ENCODE measurements at places on chromosomes 16 and 17.
A peak's percentile ranks its signal among the peaks of the same experiment; 100 is the strongest.

DNA sequence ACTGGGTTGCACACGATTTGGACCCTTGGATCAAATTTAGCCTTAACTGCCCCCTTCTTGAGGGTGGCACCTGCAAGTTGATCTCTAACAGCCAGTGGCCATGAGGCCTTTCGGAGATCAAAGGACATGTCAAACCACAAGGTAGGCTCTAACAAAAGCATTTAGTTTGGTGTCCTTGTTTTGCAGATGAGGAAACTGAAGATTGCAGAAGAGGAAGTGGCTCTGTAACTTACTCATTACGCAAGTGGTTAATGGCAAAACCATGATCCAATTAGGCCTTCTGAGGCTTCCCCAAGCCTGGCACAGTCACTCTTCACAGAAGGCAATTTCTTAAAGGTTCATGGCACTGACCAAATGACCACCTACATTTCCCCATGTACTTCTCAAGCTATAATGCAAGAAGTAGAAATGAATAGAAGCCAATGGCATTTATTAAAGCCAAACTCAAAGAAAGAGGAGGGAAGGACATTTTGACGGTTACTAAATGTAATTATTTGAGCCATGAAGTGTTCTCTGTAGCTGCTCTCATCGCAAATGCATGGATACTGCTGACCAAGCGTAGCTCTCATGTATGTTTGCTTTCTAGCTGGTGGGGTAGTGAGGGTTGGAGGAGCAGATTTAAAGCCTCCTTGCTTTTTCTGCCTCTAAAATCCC lies 32.8 kb upstream of the ABCC12 start:
- DNase-seq = no peak

DNA sequence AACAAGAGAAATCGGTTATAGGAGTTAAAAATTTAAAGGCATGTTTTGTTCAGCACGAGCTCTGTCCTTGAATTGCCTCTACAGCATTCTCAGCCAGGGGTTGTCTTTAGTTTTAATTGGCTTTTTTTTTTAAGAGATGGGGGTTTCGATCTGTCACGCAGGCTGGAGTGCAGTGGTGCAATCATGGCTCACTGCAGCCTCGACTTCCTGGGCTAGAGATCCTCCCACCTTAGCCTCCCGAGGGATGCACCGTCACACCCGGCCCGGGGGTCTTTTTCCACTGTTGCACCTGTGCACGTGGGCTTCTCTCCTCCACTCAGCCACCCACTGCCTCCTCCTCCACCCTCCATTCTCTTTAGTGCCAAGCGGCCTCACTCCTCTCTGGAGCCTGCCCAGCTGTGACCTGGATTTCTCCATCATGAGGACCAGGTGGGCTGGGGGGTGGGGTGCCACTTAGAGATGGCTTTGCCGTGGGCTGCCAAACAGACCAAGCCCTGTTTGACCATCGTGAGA lies 106.8 kb upstream of the SEC14L1 start:
- DNase-seq = no peak

DNA sequence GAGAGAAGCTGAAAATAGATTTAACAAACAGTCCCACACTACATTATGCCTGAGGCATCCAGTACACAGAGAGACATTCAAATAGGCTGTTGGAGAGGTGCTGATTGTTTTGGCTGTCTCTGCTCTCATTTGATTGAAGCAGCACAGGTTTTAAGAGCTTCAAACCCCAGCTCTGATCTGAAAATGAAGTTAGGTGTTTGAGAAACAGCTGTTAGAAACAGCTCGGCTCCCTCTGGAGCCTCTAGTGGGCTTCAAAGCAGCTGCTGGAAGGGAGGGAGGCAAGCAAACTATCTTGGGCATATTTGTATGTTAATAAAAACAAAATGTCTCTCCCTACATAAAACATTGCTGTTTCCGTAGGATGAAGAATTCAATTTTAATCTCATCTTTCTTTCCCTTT lies 607.3 kb upstream of the GOT2 start:
- no peak for DNase-seq

- DNase-seq = no peak
These were observed 35.6 kb downstream of the YPEL2 start for GRCh38 chr17:59366773-59367656.

- no peak for DNase-seq
These were observed 54.6 kb downstream of the STX8 start for GRCh38 chr17:9521062-9521461.

DNA sequence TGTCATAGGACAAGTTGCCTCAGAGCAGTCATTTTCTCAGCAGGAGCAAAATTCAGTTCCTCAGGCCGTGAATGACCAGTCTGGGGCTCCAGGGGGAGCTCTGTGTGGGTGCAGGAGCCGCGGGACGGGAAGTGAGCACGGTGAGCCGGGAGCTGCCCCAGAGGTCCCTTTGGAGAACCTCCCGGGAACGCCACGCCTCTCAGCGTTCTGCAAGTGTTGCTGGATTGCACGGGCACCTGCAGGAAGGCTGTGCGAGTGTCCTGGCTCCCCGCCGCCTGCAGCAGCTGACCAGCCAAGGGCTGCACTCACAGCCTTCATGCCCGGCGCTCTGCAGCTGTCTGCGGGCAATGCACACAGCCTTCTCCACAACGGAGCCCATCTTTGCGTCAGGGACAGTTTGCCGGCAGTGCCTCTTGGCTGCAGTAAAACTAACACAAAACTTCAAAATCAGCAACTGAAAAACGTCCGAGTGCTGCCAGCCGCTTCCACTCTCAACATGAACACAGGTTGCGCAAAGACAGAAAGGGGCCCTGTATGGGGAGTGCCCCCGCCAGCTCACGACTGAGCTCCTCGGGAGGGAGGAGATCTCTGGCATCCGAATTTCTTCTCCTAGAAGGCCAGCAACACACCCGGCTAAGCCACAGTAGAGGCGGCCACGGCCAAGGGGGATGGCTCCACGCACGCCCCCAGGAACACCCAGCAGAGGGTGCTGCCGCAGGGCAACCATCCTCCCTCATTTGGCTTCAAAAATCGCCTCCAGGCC lies 16.0 kb downstream of the NDUFAF8 start:
- peak; percentile 47 for DNase-seq

DNA sequence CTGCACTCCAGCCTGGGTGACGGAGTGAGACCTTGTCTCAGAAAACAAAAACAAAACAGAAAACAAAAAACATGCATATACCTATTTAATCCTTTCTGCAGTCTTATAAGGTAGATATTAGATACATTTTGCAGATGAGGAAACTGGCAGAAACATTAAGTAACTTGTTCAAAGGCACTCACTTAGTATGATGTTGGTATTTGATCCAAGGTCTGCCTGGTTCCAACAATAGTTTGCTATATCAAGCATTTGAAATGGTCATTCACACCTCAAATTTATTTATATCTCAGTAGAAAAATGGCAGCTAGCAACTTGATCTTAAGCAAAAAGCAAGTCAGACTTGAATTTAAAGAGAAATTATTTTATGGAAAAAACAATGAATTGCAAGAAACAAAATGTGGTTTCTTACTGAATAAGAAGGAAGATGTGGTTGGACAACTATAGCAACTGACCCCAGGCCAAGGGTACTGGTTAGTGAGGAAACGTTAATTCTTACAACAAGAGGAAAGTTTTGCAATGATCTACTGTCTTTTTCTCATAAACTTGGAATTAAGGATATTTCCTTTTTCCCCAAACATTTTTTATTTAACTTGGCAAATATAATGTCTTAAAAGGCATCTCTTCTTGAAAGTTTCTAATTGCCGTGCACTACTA lies 19.7 kb downstream of the DHRS7B start:
- DNase-seq = no peak

GRCh38 chr17:44900894-44901293 lies 1.6 kb upstream of the EFTUD2 start:
- DNase-seq = peak; percentile 88

GRCh38 chr17:40327244-40327729 lies 18.3 kb downstream of the RARA start:
- no peak for DNase-seq

DNA sequence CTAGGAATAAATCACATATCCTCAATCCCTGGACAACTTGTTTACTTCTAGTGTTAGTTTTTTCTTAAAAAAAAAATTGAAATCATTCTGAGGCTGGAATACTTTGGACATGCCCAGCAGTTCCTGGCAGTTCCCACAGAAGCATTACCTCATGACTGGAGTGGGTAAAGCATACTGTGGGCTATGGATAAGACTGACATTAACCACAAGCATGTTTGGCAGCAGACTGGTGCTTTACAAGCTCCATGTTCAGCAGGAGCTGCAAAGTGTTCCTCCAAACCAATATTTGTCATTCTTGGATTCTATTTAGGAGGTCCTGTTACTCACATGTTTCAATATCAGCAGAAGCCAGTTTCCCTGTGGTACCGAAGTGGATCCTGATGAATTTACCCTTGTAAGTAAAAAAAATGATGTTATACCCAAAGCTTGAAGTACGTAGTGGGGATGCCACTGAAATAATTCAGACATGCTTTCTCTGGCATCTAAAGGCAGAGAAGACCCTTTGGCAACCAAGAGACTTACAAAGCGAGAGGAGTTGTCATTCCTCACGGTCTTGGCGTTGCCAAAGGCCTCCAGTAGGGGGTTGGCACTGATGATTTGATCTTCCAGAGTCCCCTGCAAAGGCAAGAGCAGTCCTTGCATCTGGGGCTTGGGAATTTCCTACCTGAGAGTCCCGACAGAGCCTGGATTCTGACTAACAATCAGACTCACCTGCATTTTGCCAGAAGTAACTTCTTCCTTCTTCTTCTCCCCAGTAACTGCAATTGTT lies 4.9 kb downstream of the MYH1 start:
- DNase-seq = peak; percentile 6

DNA sequence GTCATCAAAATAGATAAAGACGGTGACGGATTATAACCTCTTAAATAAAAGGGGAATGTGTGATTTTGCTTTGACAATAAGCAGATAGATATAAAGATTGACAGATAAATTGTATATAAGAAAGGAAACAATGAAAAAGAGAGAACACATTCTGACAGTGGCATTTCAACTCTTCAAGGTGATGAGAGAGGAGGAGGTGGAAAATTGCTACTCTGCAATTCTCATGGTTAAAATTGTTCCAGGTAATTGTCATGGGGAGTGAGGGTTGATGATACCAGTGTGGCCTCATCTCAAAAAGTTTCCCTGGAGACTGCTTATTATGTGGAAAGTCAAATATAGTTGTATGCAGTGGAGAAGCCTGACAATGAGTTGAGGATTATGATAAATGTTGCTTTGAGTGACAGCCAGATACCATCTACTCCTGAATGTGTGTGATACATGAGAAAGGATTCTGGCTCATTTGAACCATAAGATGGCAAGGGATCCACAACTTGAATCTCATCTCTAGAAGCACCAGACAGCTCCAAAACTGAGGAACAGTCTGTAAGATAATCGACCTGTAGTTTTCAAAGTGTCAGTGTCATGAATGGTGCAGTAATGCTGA lies 1290.6 kb upstream of the CDH8 start:
- DNase-seq = no peak

DNA sequence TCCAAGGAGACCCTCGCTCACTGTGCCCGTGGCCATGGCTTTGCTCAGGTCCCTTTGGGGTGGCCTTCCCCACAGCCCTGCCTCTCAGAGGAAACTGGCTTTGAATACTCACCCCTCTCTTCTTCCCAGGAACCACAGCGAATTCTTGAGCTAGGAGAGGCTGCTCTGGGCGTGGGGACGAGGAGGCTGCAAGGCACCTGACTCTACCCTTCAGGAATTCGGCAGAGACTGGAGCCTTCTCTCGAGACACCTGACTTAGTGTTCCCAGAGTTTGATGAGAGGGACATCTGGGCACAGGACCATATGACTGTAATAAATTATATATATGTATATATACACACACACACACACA lies 6.2 kb downstream of the LLGL2 start:
- DNase-seq = no peak

DNA sequence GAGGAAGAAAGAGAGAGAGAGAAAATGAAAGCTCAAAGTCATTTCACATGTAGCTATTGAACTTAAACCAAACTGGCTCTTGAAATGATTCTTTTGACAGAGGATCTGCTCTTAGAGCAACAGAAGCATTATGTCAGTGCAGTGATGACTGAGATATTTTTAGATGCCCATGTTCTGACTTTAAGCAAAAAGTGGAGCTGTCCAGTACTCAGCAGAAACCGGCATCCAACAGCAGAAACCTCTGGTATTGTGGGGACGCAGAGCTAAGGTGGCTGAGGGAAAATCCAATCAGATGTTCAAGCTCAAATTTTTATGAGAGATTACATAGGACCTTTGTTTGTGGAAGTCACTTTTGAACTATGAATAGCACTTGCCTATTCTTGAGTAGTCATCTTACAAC lies 69.8 kb upstream of the ANKFN1 start:
- DNase-seq = no peak

DNA sequence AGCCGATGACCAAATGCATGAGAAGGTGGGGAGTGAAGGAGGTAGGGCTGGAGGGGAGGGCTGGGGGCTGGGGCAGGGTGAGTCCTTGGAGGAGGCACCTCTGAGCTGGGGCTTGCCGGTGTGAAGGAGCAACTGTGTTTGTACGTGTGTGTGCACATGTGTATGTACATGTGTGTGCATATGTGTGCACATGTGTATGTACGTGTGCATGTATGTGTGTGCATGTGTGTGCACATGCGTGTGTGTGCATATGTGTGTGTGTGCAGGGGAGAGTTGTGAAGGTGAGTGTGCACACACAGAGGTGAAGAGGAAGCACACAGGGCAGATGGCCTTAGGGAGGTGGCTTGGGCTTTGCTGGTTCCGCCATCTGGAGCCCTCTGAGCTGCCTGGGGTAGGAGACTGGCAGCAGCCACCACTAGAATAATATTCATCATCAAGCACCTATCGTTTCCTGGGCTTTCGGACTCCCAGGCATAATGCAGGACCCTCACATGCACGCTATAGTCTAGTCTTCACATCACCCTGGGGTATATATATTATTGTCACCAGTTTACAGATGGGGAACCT lies 120.9 kb upstream of the CDC42EP4 start:
- DNase-seq = no peak

DNA sequence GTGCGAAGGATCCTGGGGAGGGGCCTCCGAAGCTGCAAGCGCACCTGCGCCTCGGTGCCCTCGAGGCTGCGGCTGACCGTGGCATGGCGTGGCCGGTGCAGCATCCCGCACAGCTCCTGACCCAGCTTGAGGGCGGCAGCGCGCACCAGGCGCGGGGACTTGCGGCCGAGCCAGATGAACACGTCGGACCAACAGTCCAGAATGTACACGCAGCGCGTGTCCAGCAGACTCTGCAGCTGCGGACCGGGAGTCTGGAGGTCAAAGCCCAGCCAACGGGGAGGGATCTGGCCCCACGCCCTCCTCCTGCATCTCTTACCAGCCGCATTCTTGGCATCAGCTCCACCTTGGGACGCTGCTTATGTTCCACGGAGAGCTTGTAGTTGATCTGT lies 10.9 kb downstream of the FLII start:
- DNase-seq = no peak

Measured in astrocyte of the cerebellum (primary cell).